ENCODE measurements at places on chromosomes 2 and 18. TPM values are rescaled to one million over a fixed set of nuclear protein-coding genes. Genes with fewer than 3 reads are reported as not detected.

GRCh38 chr2:1814616-1815015 is 70.3 kb upstream of the PXDN start:
- DNase-seq, result no peak

TLX2 gene
- not detected for total RNA-seq

GRCh38 chr2:230680463-230681170 is 32.0 kb upstream of the CAB39 start:
- DNase-seq, result no peak

REG3G gene
- not detected for total RNA-seq

DNA sequence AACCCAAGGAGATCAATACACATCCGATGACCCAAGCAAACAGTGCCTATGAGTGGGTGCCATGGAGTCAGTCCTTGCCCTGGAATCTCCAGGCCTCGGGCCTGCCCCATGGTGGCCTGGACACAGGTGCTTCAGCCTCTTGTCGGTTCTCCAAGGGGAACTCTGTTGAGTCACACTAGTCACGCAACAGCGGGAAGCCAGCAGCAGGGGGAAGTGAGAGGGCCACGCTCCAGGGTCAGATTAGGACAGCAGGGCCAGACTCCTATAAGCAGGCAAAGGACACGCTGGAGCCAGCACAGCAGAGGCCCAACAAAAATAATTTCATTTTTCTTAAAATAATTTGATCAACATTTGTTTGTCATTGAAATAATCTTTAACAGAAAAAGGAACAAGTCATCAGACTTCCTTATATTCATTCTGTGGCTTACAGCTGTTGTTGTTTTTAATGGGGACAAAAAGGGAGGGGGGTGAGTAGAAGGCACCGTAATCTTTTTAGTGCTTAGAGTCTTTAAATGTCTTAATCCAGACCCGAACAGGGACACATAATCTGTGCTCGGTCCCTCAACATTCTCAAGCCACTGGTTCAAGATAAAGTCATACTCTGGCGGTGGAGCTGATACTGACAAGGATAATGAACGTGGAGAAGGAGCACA is 16.4 kb upstream of the ARMC9 start:
- DNase-seq, result peak; percentile 82

DNA sequence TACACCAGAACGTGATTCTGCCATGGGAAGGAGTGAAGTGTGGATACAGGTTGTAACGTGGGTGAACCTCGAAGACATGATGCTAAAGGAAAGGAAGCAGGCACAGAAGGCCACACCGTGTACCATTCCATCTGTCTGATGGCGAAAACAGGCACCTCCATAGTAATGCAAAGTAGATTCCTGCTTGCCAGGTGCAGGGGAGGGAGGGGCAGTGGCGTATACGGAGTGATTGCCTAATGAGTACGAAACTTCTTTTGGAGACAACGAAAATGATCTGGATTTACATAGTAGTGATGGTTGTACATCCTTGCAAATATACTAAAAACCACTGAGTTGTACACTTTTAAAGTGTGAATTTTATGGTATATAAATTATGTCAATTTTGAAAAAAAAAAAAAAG is 106.7 kb downstream of the GBX2 start:
- DNase-seq, result no peak

CIB4 gene
- total RNA-seq, result not detected

ADD2 gene
- total RNA-seq, result 2.0 TPM

- DNase-seq, result no peak
These were observed 79.8 kb upstream of the NOSTRIN start for GRCh38 chr2:168722592-168722991.

- no peak for DNase-seq
These were observed 146.7 kb downstream of the LRATD1 start for GRCh38 chr2:14779252-14779651.

GRCh38 chr2:62941413-62941812 is 109.2 kb upstream of the OTX1 start:
- DNase-seq, result no peak

GRCh38 chr18:62102221-62102620 is 84.6 kb downstream of the PIGN start:
- DNase-seq, result no peak

ME2 gene
- total RNA-seq, result 92.6 TPM
